ENCODE measurements at places on chromosomes 5 and 9.

GRCh38 chr9:15332939-15333338 is 25.9 kb upstream of the TTC39B start:
- no peak for DNase-seq

DNA sequence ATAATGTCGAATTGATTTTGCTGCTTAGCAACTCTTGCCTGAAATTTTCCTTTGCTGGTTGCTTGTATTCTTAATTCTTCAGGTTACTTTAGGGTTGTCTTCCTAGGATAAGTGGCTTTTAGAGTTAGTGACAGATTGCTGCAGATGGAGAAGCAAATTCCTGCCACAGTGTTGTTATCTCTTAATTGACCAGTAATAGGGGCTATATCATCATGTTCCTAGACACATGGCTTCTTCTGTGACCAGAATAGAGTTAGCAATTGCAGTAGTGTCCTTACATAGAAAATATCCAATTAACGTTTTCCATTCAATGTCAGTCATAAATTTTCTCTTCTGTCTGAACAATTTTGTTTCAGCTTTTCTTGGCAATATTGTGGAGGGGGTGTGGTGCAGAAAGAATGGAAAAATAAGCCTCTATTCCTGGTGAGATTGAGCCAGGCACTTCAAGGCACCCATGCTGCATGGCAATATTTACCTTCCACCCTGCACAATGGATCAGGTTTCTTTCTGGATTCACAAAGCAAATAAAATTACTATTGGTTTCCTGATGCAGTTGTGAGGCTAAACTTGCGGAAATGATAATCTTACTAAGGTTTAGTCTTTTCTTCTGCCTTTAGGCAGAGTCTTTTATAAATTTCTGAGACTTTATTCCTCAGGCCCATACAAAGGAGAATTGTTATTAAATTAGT is 1481.5 kb downstream of the EFNA5 start:
- DNase-seq, result no peak

- DNase-seq, result no peak
Observed at GRCh38 chr5:79859588-79859987, 131.5 kb downstream of the MTX3 start.

GRCh38 chr5:31614151-31615020 is 24.5 kb upstream of the PDZD2 start:
- no peak for DNase-seq

GRCh38 chr5:127296321-127296720 is 5.7 kb downstream of the MEGF10 start:
- DNase-seq, result no peak

GRCh38 chr5:33105521-33105941 is 335.2 kb upstream of the TARS1 start:
- no peak for DNase-seq

- no peak for DNase-seq
Observed at GRCh38 chr5:138610415-138610917, 35.3 kb upstream of the HSPA9 start.

DNA sequence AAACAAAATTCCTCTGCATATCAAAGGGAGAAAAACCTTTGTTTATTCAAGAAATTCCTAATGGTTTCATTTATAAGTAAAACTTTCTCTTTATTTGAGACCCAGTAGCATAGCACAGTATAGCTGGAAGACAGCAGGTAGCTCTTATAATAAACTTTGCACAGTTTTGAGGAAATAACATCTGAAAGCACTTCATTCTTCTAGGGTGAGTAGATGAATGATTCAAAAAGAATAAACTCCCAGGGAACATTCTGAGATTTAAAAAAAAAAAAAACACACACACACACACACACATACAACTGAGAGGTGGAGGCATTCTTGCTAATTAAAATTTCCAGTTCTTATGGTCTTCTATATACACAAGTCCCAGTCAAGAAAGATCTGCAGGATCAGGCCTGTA is 197.3 kb downstream of the BNC2 start:
- DNase-seq, result no peak
